Activated CD8-positive, alpha-beta memory T cell treated with anti-CD3 and anti-CD28 coated beads, Interleukin-2, amount 50 U/mL, for 48 hours (primary cell): ENCODE measurements at places on chromosomes 1 and 21.
A peak's percentile ranks its signal among the peaks of the same experiment; 100 is the strongest.

GRCh38 chr1:92218559-92218958 is 844 bp downstream of the C1orf146 start:
- no peak for DNase-seq

- no peak for DNase-seq
Measured at GRCh38 chr1:109535971-109536491, 3.6 kb upstream of the GPR61 start.

DNA sequence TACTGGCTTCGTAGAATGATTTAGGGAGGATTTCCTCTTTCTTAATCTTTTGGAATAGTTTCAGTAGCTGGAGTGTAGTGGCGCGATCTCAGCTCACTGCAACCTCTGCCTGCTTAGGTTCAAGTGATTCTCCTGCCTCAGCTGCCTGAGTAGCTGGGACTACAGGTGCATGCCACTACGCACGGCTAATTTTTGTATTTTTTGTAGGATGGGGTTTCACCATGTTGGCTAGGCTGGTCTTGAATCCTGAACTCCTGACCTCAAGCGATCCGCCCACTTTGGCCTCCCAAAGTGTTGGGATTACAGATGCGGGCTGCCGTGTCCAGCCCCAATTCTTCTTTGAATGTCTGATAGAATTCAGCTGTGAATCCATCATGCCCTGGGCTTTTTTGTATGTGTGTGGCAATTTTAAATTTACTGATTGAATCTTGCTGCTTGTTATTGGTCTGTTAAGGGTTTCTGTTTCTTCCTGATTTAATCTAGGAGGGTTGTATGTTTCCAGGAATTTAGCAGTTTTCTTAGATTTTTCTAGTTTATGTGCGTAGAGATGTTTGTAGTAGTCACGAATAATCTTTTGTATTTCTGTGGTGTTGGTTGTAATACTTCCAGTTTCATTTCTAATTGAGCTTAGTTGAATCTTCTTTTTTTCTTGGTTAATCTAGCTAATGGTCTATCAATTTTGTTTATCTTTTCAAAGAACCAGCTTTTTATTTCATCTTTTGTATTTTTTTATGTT is 15.3 kb downstream of the MAN1C1 start:
- DNase-seq: peak; percentile 50

- DNase-seq: no peak
Measured at GRCh38 chr1:21629971-21630370, 39.2 kb downstream of the RAP1GAP start.

DNA sequence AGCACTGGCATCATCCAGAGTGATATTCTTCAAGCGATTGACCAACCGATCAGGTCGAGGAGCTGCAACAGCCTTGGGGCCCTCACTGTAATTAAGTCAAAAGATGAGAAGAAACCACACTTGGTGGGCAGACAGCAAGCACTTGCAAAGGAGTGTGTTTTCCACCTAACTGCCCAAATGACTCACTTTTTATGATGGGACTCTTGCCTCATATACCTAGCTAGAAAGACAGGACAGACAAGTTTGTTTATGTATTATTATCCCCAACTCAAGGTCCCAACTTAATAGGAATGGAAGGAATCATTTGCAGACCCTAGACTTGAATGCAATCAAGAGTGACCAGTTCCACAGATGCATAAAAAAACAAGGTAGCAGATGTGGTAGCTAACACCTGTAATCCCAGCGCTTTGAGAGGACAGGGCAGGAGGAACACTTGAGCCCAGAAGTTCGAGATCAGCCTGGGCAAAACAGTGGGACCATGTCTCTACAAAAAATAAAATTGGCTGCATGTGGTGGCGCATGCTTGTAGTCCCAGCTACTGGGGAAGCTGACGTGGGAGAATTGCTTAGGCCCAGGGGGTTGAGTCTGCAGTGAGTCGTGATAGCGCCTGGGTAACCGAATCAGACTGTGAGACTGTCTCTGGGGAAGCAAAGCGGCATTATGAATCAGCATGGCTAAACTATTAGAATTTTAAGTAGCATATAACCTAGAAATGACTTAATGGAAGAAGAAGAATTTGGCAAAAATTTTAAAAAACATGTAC is 2.3 kb upstream of the NRAS start:
- DNase-seq: peak; percentile 57

DNA sequence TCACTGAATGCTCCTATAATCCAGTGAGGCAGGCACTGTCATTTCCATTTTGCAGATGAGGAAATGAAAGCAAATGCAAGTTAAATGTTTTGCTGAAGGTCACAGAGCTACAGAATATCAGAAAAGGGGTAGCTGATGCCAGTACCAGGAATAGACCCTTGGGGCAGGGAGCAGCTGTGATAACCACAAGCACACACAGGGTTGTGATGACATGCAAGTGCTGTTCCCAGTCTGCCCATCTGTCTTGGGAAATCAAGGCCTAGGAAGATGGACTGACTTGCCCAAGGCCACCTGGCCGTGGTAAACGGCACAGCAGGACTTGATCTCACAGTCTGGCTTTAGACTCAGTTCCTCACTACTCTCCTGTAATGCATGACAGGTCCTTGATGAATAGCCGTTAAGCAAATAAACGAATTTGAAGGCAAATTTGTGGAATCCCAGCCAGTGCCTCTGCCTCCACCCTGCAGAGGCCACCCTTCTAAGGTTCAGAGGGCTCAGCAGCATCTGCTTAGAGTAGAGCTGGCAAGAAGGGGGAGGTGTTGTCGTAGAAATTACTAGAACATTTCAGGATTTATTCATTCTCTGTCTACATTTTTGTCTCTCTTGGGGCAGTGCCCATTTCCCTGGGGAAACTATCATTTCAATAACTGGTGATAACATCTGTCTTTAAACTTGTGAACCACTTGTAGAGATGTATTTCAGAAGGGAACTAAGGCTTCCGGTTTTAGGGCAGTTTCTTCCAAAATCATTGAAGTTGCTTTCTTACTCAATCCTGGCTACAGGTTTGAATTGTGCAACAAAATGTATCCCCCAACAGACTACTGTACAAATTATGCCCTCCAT is 53.2 kb upstream of the MRPS6 start:
- no peak for DNase-seq

DNA sequence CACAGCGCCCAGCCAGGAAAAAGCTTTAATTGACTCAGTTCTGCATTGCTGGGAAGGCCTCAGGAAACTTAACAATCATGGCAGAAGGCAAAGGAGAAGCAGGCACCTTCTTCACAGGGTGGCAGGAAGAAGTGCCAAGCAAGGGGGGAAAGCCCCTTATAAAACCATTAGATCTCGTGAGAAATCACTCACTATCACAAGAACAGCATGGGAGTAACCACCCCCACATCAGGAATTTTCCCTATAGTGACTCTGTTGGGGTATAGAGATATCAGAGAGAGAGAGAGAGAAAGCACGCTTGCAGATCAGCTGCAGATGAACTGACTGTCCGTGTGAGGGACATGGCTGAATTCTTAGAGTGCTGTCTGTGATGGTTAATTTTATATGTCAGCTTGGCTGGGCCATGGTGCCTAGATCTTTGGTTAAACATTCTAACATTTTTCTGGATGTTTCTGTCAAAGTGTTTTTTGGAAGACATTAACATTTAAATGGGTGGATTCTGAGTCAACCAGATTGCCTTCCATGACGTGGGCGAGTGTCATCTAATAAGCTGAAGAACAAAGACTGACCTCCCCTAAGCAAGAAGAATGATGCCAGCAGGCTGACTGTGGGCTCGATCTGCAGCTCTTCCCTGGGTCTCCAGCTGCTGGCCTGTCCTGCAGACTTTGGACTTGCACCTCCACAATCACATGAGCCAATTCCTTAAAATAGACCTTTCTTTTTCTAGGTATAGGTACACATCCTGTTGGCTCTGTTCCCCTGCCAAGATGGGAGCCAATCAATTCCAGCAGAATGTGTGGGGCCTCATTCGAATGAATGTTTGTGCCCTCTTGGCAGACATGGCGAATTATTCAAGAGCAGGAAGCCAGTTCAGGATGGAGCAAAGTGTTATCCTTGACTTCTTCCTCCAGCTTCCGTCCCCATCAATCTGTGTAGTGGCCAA is 21.4 kb upstream of the CPT2 start:
- no peak for DNase-seq

DNA sequence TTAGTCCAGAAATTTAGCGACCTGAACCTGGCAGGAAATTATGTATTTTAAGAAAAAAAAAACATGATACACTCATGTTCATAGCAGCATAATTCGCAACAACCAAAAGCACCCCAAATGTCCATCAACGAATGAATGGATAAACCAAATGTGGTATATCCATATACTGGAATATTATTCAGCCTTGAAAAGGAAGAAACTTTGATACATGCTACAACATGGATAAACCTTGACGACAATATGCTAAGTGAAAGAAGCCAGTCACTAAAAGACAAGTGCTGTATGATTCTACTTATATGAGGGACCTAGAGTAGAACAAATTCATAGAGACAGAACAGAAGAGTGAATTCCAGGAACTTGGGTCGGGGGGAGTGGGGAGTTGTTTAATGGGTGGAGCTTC is 698 bp upstream of the OLIG1 start:
- DNase-seq: no peak

- DNase-seq: no peak
Measured at GRCh38 chr1:205991237-205991636, 12.0 kb downstream of the RAB7B start.

- no peak for DNase-seq
Measured at GRCh38 chr1:163813251-163813650, 491.5 kb downstream of the NUF2 start.

DNA sequence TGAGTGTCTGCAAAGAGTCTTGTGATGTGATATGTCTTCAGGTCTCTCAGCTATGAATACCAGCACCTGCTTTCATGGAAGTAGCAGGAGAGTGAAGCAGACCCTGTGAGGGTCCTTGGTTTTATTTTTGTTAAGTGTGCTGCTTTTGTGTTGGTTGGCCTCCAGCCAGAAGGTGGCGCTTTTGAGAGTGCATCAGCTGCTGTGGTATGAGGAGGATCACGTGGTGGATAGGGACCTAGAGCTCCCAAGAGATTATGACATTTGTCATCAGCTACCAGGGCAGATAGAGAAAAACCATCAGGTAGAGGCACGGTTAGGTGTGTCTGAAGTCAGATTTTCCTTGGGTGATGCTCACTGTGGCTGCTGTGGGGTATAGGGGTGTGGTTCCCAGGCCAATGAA is 1232.1 kb downstream of the MRPL39 start:
- no peak for DNase-seq

DNA sequence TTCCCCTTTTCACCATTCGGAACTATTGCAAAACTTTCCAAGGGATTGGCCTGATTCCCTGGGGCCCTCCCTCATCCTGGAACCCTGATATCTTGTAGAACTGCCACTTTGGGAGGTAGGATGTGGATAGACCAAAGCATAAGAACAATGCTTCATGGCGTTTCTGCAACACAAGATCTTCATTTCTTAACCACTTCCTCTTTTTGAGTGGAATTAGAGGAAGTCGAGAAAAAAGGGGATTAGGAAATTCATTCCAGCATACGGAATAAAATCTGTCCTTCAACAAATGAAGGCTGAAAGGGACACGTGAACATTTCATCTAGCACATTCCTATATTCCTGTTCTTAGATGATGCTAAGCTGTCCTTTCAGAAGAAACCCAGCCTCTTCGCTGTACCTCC is 149.3 kb downstream of the HUNK start:
- DNase-seq: no peak

DNA sequence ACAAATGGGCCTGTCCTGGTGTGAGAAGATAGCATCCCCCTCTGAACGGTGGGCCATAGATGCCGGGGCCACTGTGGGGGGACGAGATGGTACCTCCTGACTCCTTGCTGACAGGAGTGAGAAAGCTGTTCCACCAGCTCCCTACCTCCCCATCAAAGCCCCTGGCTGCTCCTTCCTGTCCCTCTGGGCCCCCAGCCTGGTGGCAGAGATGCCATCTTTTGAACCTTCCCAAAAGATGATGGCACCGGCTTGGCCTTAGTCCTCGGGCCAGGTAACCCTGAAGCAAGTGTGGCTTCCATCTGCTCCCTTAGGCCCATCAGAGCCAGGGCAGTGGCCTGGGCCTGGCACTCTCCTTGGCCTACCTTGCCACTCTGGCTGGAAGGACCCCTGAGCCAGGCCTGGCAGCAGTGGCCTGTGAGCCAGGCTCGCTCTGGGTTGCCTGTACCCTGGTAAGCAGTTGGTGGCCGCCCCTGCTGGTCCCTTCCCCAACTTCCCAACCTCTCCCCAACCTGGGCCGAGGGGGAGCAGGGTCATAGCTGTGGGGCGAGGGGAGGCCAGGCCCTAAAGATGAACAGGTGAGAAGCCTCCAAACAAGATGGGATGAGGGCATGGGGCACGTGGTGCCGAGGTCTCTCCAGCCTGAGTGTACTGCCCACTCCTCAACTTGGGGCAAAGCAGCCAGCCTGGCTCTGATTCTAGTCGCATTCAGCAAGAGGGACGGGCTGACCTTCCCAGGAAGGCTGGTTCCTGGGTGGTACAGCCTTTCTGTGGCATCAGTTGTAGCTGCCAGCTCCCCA is 34.7 kb downstream of the ZBTB17 start:
- DNase-seq: peak; percentile 51

- no peak for DNase-seq
Measured at GRCh38 chr1:85274969-85275453, 1.4 kb downstream of the BCL10 start.

DNA sequence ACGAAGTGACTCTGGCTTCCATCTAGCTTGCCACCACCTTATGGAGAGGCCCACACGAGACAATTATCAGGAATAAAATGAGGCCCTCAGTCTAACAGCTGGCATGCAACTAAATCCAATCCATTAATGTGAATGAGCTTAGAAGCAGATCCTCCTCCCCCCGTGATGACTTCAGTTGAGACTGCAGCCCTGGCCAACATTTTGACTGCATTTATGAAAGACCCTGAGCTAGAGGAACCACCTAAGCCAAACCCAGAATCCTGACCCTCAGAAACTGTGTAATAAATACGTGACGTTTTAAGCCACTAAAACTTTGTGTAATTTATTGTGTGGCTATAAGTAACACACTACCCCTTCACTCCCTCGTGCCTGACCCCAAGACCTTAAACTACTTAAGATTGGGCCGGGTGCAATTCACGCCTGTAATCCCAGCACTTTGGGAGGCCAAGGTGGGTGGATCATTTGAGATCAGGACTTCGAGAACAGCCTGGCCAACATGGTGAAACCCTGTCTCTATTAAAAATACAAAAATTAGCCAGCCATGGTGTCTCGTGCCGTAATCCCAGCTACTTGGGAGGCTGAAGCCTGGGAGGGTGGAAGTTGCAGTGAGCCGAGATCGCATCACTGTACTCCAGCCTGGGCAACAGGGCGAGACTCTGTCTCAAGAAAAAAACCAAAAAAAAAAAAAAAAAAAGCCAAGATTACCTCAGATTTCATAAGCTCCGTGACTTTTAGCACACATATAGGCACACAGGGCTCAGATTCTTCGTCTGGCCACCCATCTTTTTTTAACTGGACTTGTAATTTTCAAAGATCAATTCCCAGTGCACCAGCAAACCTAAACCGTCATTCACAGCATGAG is 72.5 kb downstream of the ENAH start:
- DNase-seq: no peak

DNA sequence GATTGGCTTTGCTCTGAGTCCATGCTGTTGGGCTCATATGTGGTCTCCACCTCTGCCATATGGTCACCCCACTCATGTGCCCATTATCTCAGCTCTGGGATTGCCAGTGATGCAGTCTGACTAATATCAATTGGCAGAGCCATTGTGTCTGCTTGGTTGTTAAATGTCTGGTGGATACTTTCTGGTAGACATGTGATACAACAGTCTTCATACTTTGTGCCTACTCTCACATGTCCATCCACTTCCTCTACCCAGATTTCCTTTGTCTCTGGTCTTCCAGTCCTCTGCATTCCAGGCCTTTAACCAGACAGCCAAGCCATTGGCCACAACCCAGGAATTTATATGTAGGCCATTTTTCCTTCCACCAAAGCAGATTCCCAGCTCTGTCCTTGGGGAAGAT is 30.8 kb upstream of the DIPK1A start:
- no peak for DNase-seq
